ENCODE measurements at places on chromosomes 3 and 15.

DNA sequence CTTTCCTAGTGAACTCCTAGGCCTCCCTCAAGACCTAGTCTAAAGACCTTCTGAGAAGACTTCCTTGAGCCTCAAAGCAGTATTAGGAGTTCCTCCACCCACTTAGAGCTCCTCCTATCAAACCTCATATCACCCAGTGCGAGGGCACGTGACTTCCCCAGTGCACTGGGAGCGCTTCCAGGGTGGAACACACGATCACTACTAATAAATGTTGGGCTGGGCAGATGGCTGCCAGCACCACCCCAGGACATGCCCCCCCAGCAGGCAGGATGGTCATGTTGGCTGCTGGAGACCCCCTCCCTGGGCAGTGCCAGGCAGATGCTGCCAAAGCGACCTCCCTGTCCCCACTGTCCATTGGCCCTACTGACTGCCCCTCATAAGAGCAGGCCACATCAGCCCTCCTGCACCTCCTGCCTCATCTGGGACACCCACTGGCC is 8.5 kb upstream of the PLXND1 start:
- DNase-seq, result no peak

DNA sequence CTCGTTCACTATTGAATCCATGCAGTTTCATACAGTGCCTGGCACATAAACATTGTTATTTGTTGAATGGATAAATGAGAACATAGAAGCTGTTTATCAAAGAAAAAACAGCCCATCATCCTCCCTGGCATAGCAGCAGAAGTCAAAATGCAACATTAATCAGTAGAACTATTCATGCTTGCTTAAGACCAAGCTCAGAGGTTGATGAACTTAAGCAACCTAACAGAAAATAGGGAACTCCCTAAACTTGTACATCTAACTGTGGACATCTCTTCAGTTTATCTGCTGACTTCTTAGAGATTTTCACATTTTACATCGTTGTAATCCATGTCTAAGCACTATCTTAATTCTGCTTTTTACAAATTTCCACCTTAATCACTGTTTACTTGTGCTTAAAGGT is 29.2 kb downstream of the SENP8 start:
- DNase-seq, result no peak

GRCh38 chr3:178634975-178635374 is 98.7 kb downstream of the KCNMB2 start:
- DNase-seq, result no peak

- no peak for DNase-seq
Observed at GRCh38 chr3:143791386-143791785, 56.9 kb downstream of the SLC9A9 start.

DNA sequence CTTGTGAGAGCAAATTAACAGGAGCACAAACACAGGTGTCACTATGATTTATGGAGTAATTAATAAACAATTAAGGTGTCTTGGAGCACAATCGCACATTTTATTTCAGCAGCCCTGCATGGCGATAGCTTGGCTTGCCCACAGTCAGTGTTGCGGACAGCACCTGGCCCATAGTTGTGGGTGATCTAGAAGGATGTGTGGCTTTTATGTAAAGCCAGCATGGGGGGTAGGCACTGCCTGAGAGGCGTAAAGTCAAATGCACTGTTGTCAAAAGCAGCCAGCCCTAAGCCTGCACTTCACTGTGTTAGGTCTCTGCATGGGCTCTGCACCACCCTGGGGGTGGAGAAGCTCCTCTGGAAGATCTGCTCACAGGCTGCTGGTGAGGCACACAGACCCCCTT is 177.4 kb upstream of the PPP2R3A start:
- DNase-seq, result no peak

DNA sequence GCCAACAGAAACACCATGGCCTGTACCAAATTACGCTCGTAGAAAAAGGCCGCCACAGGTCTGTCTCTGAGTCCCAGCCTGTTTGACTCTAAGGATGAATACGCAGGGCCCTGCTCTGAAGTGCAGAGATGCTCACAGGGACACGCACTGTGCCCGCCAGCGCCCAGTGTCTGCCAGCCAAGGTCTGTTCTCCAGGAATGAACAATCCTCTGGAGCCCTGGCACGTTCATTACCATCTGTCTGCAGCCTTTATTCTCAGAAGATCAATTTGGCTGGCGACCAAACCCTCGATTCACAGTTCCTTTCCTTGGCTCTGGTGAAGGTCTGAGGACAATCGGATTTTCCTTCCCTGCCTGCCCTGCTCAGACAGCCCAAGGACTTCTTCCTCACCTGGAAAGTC is 66.3 kb downstream of the NIPA2 start:
- no peak for DNase-seq

DNA sequence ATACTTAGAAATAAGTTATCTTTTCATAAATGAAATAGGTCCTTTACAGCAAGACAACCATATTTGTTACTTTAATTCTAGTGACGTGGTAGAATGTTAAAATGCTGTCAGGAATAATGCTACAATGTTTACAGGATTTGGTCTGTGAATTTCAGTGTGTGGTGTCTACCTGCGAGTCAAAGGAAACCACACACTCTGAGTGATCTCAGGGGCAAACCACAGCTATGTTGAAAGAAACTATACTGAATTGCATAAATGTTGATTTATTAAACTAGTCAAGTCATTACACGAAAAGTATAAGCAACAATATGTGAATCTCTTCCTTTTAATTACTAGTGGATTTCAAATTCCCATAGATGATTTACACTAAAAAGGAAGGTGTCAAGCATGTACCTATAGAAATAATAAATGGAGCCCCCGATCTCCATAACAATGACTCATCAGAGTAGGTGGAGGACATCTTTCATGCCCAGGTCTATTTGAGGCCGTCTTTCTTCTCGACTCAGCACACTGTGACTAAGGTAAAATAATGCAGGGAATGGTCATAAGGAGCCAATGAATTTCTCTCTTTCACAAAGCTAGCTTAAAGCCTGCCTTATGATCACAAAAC is 463.0 kb downstream of the ERC2 start:
- DNase-seq, result peak; percentile 11

GRCh38 chr3:69251078-69251805 is 128.8 kb upstream of the LMOD3 start:
- no peak for DNase-seq

DNA sequence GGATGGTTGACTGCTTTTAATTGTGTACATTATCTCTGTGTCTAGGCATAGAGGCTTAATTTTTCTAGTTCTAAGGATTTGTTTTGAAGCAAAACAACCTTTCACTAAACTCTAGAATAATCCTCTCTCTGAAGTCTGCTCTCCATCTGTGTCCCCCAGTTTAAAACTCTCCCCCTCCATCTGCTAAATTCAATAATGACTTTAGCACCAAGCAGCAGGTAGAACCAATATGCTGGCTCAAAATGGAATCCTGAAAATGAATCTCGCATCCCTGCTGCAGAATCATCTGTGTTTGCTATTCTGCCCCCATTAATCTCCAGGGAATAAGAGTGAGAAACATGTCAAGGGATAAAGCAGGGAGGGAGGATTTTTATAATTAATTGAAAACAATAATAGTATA is 111.8 kb downstream of the TUSC7 start:
- no peak for DNase-seq

DNA sequence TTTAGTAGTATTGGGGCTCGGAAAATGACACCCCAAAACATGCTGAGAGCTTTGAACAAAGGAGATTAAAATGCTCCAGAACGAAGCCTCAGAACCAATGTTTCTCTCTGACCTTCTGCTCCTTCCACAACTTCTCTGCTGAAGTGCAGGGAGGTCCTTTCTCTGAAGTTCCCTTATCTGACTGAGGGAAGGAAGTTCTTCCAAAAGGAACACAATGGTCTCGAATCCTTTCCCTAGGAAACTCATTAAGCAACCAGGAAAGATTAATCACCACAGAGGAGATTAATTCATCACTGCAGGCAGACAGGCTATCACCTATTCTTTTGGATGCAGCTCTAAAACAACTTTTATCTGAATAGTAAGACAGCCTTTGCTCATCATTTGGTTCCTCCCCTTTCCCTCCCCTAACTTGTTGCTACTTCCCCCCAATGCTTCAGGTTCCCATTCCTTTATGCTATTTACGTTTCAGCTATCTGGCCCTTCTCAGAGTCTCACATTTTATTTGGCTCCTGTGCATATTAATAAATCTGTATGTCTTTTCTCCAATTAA is 18.2 kb upstream of the WDR49 start:
- DNase-seq, result no peak

GRCh38 chr3:145939431-145939830 is 221.6 kb downstream of the PLOD2 start:
- no peak for DNase-seq

GRCh38 chr3:193742628-193743027 is 149.6 kb downstream of the OPA1 start:
- DNase-seq, result peak; percentile 8

GRCh38 chr3:173921732-173922131 is 524.2 kb downstream of the NLGN1 start:
- DNase-seq, result no peak

DNA sequence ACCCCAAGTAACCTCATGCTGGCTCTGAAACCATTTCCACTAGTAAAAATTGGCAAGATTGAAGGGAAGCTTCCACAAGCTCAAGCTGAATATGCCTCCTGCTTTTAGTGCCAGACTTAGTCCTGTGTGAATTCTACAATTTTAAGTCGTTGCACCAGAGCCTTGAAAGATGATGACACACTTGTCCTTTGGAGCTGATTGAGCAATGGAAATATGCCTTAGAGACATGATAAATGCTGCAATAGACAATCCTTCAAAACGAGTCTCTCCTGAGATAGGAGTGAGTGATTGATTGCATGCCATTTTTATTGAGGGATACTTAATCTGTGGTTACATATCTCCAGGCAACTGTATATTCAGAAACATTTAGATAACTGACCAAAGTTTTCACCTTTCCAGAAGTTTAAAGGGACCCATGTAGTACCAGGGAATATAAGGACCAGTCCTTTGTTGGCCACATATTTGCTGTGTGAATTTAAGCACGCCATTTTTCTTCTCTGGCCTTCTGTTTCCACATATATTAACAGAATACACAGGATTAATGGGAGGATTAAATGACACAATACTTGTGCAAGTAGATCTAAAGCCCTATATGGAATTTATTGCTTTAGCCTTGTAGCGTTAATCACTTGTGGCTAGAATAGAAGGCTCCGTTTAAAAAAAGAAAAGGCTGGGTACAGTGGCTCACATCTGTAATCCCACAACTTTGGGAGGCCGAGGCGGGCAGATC is 65.1 kb downstream of the PPARG start:
- no peak for DNase-seq

DNA sequence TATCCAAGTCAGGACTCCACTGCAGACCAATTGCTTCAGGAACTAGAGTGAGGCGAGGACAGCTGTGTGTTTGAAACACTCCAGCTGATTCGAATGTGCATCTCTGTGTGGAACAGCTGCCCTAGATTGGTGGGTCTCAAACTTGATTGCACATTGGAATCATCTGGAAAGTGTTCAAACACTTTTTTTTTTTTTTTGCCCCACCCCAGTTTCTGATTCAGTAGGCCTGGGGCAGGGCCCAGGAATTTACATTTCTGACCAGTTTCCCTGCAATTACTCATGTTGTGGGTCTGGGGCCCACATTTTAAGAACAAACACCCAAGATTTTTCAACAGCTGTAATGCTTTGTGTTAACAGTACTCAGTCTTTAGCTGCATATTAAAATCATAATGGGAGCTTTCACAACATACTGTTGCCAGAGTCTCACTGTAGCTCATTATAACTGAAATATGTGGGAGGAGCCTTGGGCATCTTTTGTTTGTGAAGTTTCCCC is 156.6 kb downstream of the NR1D2 start:
- DNase-seq, result no peak

- DNase-seq, result no peak
Observed at GRCh38 chr3:176566757-176567156, 630.5 kb downstream of the TBL1XR1 start.

DNA sequence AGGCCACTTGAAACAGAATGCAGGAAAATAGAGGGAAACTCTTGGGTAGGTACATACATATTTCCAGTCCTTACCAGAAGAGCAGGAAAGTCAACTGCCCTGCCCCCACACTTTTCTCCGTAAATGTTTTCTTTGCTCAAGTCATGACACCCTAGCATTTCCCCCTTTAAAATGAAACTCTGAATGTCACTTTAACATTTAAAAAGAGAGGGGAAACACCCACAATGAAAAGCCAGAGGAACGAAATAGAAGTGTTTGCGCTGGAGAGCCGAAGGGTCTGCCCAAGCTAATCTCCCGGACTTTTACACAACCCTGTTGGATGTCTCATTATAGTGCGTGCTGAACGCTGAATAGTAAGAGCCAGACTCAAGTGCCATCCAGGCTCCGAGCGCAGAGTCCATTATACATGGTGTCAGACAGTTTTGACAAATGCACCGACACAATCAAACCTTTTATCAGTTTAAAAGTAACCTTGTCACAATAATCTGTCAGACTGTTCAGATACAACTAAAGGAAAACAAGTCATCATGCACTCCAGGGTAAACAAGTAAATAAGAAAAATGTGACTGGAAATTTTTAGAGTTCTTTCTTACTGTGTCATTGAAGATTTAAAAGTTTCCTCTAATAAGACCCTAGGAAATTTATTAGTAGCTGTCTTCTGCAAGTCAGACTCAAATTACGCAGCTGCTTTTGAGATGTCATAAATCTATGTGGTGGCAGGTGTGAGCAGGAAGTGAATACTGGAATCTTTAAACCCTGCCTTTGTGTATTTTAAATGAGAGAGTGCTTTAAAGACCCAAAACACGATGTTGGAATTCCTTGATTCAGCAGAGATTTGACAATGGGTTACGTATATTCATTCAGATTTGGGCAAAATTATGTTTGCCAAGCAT is 159.8 kb downstream of the RBMS3 start:
- no peak for DNase-seq

GRCh38 chr15:81478354-81478753 is 104.3 kb upstream of the TMC3 start:
- no peak for DNase-seq

GRCh38 chr3:62376906-62377877 is 3.8 kb upstream of the FEZF2 start:
- DNase-seq, result no peak

DNA sequence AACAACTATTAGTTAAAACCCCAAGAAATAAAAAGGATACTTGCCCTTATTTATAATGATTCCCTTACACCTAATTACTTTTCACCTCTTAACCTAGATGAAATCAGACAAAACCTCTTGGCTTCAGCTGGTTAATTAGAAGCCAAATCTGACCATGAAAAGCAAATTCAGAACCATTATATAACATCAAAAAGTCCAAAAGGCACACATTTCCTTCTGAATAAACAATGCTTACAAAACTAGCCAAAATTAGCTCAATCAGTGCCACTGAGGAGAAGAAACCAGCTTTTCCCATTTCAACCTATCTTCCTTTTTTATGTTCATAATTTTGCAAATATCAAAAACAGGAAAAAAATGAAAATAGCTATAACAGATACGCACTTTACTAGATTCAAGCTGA is 3.2 kb downstream of the EHHADH start:
- DNase-seq, result peak; percentile 44

GRCh38 chr3:157051055-157051454 is 108.9 kb downstream of the CCNL1 start:
- no peak for DNase-seq

- no peak for DNase-seq
Observed at GRCh38 chr3:84299329-84299728, 659.5 kb upstream of the CADM2 start.

- no peak for DNase-seq
Observed at GRCh38 chr15:89107984-89108383, 19.7 kb downstream of the ABHD2 start.
